Stimulated activated CD4-positive, alpha-beta T cell treated with anti-CD3 and anti-CD28 coated beads, Interleukin-15, amount 100 ng/mL, for 1 hour (primary cell): ENCODE measurements at places on chromosomes 2 and 18.

DNA sequence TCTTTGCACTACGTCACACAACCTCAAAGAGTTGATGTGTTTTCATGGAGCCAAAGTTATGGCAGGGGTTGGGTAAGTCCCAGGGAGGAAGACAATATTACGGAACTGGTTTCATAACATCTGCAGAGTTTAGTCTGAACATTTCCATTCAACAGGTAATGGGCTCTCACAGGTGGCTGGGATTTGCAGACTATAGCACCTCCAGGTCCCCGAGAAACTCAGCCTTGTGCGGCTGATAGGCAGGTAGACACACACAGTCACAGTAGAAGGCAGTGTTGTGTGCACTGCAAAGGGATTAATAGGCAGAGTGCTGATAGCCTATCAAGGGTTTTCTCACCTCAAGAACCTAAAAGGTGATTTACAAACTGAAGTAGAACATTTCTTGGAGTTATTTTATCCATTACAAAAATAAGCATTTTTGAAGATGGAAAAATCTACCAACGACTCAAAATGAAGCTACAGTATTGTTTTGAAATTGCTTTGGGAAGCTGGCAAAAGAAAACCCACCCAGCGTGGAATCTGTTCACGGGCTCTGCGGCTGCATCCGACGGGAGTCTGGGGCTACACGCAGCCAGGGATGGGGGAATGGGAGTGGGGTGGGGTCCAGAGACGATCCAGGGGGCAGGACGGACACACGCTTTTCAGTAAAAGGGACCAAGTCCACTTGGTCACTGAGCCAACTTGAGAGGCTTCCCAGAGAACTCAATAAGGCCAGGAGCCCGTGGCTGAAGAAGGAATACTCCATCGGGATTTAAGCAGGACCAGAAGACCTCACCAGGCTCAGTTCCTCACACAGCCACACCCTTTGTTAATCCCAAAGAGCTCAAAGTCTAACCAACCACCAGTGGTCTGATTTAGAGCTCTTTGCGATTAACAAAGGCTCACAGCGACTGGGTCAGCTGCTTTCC is 82.9 kb downstream of the CHRNA1 start:
- DNase-seq: no peak

- DNase-seq: no peak
These were observed 65.9 kb upstream of the ACTR3 start for GRCh38 chr2:113823716-113824595.

GRCh38 chr18:35029103-35029502 is 12.1 kb upstream of the MAPRE2 start:
- DNase-seq: no peak

GRCh38 chr2:39091543-39091942 is 29.3 kb downstream of the SOS1 start:
- DNase-seq: no peak

DNA sequence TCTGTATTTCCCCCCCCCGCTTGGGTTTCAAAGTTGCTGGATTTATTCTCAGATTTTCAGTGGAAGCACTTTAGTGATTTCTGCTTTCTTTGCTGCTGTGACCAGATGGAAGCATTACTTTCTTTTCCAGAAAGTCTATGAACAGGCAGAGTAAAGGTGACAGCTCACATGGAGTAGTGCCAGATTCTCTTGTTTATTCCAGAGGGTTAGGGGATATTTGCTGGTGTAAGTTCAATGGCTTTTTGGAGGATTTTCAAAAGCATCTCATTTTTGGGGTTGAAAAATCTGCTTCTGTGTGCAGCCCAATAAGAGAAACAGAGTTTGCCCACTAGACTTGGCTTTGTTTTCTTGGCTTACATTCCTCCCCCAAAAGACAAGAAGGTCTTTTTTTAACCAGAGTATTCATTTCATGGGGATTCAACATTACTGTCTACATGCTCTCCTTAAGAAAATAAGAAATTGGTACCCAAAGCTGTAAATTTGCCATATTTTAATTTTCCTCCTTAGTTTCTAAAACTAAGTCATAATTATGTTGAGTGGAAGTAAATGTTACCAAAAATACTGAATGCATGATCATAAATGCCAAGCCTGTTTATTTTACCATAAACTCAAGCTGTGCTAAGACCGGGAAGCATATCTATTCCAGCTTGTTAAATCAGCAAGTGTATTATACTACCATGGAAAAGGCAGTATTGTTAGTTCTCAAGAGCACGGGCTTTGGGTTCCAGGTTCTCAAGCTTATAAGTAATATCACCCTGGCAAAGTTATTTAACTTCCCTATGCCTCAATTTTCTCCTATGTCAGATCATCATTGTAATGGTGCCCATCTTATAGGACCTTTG is 557.2 kb downstream of the CPS1 start:
- no peak for DNase-seq

DNA sequence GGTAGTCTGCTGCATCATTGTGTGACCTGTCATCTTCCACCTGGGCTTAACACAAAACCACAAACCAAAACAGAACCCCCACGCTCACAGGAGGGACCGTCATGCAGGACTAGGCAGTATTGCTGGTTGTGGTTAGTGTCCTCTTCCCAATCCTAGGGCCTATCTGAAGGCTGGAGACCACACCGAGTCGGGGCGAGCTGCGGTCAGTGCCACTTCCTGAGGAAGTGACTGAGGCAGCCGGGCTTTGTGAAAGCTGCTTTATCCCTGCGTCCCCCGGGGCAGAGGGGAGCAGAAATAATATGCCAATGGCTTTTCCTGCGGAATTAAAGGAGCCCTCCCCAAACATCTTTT is 22.9 kb downstream of the ZNF532 start:
- DNase-seq: no peak

DNA sequence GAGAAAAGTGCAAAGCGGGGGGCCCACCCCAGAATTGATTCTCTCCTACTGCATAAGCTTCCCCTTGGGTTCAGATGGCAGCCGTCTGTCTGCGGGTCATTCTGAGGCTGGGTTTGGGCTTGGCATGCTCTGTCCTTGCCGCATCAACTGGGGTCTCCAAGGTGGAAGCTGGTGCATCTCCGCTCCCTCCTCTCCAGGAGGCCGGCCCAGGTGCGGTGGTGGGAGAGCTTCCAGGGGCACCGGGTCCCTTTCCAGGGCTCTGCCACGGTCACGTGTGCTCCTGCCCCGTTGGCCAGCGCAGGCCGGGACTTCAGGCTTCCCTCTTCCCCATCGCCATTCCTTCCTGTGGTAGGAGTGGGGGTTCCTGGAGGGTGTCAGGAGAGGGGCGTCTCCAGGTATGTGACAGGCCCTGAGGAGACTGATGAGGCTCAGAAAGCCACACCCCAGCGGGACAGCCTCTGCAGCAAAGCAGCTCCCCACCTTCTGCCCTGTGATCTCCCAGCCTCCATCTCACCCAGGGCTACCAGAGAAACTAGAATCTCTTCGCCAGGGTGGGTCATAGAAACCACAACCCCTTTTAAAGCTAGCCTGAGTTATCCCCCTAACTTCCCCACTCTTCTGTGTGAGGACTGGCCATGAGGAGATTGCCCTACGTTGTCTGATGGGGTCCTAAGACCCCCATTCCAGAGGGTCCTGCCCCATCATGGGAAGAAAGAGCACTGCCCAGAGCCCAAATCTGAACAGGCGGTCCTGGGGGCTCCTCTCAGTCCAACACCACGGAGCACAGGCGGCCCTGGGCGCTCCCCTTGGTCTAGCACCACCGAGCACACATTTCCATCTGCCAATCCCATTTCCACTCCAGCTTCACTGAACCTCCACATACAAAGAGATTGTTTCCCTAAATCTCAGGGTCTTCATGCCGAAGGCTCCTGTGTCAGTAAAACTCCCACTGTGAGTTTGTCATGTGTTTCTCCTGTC is 76.6 kb downstream of the SLC66A2 start:
- no peak for DNase-seq

GRCh38 chr2:650343-651310 is 26.6 kb downstream of the TMEM18 start:
- DNase-seq: no peak

GRCh38 chr2:229181641-229182040 is 89.4 kb downstream of the PID1 start:
- DNase-seq: no peak

GRCh38 chr2:72116081-72116533 is 31.6 kb downstream of the CYP26B1 start:
- DNase-seq: no peak
